ENCODE measurements at places on chromosomes 5 and 9.

GRCh38 chr5:108649106-108649505 is 98.6 kb upstream of the FER start:
- DNase-seq = no peak

DNA sequence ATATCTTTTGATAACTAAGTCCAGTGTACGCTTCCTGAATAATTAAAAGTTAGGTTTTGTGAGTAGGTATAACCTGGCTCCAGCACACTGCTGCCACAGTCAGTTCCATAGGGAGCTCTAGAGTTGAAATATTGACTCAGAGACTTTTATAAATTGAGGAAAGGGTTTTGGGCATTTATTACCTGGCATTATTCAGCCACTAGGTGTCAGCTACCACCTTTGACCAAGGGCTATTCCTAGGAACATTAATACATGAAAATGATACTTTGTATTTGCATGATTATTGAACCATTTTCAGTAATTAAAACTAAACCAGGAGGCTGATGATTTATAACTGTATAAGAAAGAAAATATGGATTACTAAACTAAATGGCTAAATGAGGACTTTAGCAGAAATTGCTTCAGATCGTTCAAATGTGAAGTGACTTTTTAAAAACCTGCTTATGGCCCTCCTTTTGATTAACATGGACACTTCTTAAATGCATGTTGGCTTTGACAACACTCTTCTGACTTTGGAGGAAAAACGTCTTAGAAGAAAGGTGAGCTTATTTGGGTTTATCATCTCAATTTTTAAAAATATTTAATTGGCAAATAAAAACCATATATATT is 83.0 kb downstream of the SMC2 start:
- no peak for DNase-seq

DNA sequence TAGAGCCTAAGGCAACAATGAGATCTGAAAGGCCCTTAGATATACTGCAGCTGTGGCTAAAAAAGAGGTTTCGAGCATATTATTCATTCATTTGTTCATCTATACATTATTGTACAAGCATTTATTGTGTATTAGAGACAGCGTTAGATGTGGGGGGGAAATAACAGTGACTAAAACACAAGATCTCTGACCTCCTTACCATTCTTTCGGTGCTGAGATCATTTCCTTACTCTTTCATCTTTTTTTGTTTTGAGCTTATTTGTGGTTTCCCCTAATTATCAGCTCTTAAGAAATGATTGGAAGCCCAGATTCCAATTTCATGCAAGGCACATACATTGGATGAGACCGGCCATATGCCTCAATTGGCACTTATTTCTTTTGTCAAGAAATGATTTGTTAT is 113.2 kb downstream of the SEC61B start:
- no peak for DNase-seq

- peak; percentile 72 for DNase-seq
These were observed 684 bp downstream of the DNAJA1 start for GRCh38 chr9:33025572-33026342.

- no peak for DNase-seq
These were observed 14.2 kb upstream of the ZNF608 start for GRCh38 chr5:124760608-124761007.

DNA sequence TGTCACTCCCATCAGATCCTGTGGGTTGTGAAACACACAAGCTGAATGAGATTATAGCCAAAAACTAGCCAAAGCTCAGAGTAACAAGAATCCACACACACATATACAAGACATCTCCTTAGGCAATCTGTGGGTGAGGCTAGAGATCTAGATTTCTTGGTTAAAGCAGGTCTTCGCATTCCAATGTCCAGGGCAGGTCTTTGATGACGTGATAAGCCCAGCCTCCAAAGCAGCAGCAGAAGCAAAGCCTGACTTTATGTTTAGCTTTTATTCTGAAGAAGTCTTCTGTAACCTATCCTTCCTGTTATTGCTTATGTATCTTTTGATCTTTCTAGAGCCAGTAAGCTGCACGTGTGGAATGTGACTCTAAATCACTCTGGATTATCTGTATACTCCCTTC is 199.1 kb upstream of the SLC30A5 start:
- DNase-seq = no peak
